ENCODE measurements at places on chromosomes 5 and 9.

GRCh38 chr9:82805027-82805426, 257.9 kb downstream of the RASEF start:
- DNase-seq: no peak

GRCh38 chr5:22496666-22497065, 356.5 kb downstream of the CDH12 start:
- DNase-seq: no peak

- no peak for DNase-seq
Observed at GRCh38 chr9:137631345-137632229, 12.8 kb downstream of the EHMT1 start.

GRCh38 chr9:127780126-127780885, 1.8 kb upstream of the SH2D3C start:
- no peak for DNase-seq

GRCh38 chr5:149228618-149229297, 42.9 kb upstream of the AFAP1L1 start:
- no peak for DNase-seq

DNA sequence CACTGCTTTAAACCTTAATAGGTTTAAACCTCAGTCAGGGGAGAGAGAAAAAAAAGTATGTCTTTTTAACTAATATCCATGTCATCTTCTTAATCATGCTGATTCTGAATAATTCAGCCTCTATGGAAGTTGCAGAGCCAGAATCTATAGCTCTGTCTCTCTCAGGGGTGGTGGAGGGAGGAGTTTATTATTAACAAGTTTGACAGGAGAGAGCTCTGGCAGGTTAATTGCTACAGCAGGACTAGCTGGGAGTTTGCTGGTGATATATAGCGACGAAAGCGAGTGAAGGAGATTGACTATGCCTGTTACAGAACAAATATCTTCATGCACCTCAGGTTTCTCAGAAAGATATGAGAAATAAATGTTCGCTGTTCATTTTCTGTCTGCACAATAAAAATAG, 586.4 kb downstream of the TLE4 start:
- DNase-seq: no peak

DNA sequence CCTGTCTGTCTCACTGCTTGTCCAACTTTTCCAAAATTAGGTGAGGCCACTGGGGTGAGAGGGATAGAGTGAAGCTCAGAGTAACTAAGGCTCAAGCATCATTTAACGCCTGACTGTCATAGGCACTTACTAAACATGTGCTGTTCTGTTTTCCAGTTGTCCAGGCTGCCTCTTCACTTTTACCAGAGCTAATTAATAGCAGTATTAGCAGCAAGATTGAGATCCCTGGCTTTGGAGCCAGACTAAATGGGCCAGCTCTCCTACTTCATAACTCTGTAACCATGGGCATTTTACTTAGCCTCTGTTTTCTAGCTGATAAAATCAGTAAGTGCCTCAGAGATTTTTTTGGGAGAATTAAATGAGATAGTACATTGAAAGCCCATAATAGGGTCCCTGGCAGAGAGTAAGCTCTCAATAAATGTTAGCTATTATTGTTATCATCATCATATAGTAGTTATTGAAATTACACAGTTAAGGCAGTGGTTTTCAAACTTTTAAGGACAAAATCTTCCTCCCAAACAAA, 146.2 kb upstream of the LHFPL2 start:
- DNase-seq: no peak
